Activated CD4-positive, CD25-positive, alpha-beta regulatory T cell treated with anti-CD3 and anti-CD28 coated beads, Interleukin-2, amount 50 U/mL, for 16 hours (primary cell): ENCODE measurements at places on chromosomes 3 and 15.

DNA sequence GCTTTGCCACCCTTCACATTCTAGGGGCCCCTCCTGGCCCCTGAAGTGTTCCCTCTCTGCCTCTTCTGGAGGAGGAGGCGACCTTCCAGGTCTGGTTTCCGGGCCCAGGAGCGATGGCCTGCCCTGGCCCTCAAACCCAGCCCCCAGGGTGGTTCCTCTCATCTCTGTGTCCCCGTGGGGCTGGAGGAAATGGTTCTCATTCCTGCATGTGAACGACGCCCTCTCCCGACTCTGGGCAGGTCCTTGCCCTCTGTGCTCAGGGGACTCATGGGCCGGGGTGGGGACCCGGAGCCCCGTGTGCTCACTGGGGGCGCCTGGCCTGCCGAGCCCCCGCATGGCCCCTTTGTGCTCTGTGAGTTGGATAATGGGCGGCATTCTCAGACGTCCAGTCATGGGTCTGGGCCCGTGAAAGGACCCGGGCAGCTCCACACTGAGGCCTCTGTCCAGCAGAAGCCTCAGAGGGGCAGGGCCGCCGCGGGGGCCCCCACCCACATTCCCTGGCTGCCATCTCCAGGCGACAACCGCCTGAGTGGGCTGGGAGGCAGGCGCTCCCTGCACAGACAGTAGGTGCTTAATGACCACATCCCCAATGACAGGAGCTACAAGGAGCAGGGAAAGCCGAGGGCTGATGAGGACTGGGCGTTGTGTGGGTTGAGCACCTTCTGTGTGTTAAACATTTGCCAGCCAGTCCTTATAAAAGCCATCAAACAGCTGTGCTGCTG lies 5.5 kb upstream of the PLXND1 start:
- DNase-seq = no peak

- DNase-seq = no peak
Observed at GRCh38 chr3:140455521-140456214, 222.2 kb upstream of the TRIM42 start.

DNA sequence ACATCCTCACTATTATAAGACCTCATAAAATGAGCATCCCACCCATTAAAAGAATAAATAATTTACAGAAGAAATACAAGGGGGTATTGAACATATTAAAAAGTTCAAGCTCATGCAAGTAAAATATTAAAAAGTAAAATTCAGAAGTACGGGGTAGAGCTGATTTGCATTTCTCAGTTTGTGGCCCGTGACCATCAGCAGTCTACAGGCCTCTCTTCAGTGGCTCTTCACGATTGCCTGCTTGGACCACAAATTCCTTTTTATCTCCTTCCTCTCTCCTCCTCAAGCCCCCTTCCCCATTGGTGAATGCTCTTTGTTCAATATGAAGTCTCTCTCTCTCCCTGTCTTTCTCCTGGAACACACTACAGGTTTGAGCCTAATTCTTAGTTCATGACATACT lies 19.1 kb downstream of the CYP8B1 start:
- DNase-seq = no peak

DNA sequence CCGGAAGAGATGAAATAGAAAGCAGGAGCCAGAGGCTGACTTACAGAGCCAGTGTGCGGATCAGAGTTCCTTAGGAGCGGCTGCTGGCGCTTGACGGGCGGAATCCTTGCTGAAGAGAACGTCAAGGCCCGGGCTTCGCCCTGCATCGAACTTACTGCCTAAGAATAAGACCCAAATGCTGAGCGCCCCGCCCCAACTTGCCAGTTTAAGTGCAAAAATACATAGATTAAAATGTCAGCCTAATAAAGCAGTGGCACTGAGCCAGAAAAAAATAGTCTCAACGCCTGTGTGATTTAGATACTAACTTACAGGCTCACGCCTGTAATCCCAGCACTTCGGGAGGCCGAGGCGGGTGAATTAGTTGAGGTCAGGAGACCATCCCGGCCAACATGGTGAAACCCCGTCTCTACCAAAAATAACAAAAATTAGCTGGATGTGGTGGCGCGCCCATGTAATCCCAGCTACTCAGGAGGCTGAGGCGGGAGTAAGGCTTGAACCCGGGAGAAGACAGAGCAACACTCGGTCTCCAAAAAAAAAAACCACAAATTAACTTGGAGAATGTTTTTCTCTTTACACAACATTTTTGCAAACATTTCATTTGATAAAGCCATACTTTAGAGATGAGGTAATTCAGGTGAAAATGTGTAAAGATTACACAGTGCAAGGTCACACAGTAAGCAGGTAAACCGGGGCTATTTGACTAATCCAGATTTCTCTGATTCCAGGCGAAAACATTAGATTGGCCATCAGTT lies 1.2 kb upstream of the UBP1 start:
- no peak for DNase-seq

DNA sequence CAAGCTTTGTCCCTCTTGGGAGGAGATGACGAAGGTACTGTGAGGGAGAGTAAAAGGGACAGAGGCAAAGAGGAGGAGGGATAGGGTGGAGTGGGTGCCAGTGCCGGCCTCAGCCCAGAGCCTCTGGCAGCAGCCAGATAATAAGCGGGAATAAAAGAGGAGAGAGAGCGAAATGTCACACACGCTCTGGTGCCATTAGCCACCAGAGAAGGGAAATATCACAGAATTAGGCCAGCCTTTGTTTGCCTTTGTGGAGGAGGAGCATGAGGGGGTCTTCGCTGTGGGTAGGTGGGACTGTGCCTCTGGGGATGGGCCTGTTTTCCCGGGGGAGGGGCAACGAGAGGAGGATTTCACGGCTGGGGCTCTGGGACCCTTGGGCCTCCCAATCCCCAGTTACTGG lies 67.8 kb downstream of the LINGO1 start:
- no peak for DNase-seq

DNA sequence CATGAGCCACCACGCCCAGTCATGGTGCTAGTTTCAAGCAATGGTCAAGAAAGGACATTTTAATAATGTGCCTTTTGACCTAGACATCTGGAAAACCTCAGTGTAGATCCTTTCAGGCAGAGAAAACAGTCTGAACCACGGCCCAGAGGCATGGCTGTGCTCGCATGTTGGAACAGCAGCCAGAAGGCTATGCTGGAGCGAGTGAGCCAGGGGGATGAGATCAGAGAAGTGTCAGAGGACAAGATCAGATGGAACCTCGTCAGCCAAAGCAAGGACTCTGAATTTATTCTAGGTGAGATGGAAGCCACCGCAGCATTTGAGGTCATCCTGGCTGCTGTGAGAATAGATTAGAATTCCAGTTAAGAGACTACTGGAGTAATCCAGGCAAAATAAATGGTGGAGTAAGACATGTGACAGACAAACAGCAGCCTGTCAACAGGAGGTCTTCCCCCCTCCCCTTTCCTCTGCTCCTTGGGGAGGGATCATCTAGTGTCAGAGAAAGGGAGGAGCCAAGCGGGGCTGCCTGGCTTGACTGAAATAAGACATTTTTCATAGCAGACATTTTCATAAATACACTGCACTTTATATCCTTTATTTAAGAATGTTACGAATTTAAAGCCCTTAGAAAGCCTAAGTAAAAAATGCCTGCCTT lies 40.4 kb upstream of the ACKR4 start:
- no peak for DNase-seq

DNA sequence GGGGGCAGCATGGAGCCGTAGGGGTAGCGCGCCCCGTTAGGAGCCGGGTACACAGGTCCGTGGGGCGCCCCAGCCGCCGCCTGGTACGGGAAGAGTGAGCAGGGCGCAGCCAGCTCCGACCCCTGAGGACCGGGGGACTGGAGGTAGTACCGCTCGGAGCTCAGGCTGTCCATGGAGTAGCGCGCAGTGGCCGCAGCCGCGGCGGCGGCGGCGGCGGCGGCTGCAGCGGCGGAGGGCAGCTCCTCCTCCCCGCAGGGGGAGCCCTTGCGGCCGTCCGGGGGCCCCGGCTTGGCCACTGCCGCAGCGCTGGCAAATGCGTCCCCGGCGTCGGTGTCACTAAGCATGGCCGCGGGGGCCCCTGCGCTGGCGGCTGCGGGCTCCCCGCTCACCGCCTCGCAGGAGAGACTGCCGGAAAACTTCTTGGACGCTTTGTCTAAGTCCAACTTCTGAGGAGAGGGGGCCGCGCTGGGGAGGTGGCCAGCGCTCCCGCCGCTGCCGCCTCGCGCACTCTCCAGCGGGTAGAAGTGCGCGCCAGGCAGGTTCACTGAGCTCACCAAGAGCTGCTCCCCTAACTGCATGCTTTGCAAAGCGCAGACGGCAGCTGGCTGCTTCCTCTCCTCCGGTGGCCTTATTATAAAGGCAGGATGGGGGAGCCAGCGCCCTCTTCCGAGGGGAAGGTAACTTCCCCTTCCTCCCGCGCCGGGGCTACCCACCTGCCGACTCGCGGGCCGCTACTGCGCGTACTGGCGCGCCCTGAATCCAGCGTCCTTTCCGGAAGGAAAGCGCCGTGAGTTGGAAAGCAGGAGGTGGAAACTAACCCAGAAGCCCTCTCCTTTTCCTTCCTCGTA lies at the start of gene EOMES:
TSS of gene EOMES (minus strand) at position 607 of the 848 bp plus-strand sequence. CDS start at position 578, 29 bp downstream.
- peak; percentile 13 for DNase-seq

DNA sequence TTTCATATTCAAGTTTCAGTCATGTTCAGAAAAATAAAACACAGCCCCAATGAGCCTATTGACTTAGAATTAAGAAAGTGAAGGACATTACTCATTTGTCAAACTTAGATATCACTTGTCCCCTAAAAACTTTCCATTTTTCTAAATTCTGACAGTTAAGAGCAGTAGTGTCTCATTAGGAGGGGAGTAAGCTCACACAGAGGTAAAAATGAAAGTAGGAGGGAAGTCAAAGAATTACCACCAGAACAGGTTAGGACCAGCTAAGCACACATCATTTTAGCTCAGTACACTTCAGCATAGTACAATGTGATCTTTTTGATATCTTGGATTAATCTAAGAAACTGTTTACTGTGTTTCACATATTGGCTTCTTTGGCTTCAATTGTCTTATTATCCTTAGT lies 64.3 kb downstream of the OSTN start:
- no peak for DNase-seq

- DNase-seq = no peak
Observed at GRCh38 chr3:55194376-55194775, 266.5 kb upstream of the LRTM1 start.

DNA sequence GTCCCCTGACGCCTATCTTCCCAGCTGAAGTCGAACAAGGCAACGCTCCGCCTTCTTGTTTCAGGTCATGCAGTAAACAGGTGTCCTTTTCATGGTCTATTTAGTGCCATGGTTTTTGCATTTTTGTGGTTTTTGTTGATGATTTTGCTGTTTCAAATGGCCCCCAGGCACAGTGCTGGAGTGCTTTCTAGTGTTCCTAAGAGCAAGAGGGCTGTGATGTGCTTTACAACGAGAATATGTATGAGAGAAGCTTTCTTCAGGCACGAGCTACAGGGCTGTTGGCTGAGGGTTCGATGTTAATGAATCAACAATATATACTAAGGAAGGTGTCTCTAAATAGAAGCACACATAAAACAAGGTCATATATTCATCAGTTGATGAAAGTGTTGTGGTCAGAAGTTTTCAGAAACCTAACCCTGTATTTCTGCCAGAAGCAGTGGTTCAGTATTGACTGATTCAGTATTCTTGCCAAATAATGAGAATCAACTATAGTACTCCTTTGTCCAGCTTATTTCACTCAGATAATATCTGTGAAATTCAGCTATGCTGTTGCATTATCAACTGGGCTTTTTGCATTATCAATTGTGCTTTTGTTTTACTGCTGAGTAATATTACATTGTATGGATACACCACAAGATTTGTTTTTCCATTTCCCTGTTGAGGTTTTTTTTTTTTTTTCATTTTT lies 18.5 kb downstream of the LIMD1 start:
- no peak for DNase-seq

GRCh38 chr3:16522834-16523233 lies 9.3 kb upstream of the RFTN1 start:
- no peak for DNase-seq
